ENCODE measurements at places on chromosomes 5 and 9.

GRCh38 chr5:17831279-17831678 is 197.0 kb downstream of the TAF11L14 start:
- H3K27me3 ChIP-seq = no peaks in the 10 kb centered on the region
- no peak for DNase-seq
- H3K27ac ChIP-seq = no peak overlapping the region
- no peak overlapping the region for H3K4me3 ChIP-seq

DNA sequence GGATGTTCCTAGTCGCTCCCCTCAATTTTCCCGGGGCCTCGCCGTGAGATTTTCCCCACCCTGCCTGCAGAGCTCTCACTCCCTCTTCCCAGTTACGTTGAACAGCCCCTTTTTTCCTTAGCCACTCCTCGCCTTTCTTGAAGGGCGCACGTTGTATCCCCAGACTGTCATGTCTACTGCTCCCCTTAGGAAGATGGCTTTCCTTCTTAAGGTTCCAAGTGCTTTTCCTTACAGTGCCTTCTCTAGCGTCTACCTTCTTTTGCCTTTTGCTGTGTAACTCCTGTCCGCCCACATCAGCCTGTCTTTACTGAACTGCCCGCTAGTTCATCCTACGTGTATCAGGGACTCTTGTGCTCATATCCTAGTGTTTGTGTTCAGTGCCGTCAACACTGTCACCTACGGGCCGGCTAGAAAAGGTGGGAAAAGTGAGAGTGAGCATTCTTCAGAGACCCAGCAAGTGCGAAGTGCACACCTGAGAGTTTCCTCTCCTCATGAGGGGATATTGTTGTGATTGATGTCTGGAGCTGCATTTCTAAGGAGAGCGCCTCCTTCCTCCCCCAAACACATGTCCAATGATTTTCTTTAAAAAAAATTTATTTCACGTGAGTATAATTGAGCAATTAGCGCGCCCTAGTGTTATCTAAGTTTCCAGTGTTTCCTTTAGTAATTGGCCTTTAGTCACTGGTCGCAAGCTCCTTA is 764 bp downstream of the CAMLG start:
- peak overlapping the region; percentile 95 for H3K27ac ChIP-seq
- H3K4me3 ChIP-seq = peak overlapping the region; percentile 94
- peaks cover 27% of the 10 kb centered on the region for H3K4me1 ChIP-seq

- no peaks in the 10 kb centered on the region for H3K27me3 ChIP-seq
- no peak overlapping the region for H3K4me3 ChIP-seq
- peak overlapping the region; percentile 40 for H3K27ac ChIP-seq
These were observed 26.4 kb downstream of the ERAP1 start for GRCh38 chr5:96781031-96781971.

- no peaks in the 10 kb centered on the region for H3K36me3 ChIP-seq
- peaks cover 4% of the 10 kb centered on the region for H3K4me1 ChIP-seq
- DNase-seq = no peak
These were observed 61.4 kb upstream of the NFIL3 start for GRCh38 chr9:91485006-91485405.

DNA sequence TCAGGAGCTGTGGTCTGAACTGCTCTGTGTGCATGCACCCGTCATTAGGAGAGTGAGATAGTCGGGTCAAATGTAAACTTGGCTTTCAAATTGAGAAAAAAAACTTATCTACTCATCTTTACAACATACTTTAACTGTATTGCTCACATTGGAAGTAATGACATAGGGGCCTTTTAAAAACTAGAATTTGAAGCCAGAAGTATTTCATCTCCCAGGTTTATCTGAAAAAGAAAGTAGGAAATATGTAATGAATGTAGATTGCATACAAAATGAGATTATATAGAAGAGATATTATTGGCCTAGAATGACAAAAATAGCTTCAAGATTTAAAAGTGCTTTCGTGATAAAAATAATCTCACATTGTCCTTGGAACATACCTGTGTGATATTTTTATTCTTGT is 24.3 kb downstream of the RGS7BP start:
- DNase-seq = no peak
- H3K27me3 ChIP-seq = no peaks in the 10 kb centered on the region
- no peaks in the 10 kb centered on the region for H3K36me3 ChIP-seq
- H3K4me3 ChIP-seq = no peak overlapping the region
- no peak overlapping the region for H3K27ac ChIP-seq

DNA sequence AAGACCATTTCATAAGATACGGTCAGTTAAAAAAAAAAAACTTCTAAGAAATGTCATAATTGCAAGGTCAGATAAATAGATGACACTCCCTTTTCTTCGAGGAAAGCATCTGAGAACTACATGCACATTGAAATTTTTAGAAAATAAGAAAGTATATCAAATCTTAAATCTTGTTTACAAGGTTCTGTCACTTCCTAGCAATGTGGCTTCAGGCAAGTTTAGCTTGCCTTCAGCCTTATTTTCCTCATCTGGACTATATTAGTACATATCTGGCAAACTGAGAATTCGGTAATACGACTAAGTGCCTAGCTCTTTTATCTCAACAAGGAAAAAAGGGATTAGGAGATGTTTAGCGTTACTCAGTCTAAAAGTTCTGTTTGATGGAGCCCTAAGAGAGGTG is 32.5 kb upstream of the OR2K2 start:
- no peak for DNase-seq
- no peak overlapping the region for H3K27ac ChIP-seq
- H3K4me3 ChIP-seq = no peak overlapping the region
- peaks cover 39% of the 10 kb centered on the region for H3K36me3 ChIP-seq
- no peaks in the 10 kb centered on the region for H3K27me3 ChIP-seq
- no peaks in the 10 kb centered on the region for H3K4me1 ChIP-seq

GRCh38 chr9:18910916-18911315 is 122.1 kb downstream of the SAXO1 start:
- H3K27me3 ChIP-seq = peaks cover 4% of the 10 kb centered on the region
- no peaks in the 10 kb centered on the region for H3K36me3 ChIP-seq
- H3K4me1 ChIP-seq = no peaks in the 10 kb centered on the region
- H3K4me3 ChIP-seq = no peak overlapping the region
- DNase-seq = no peak

DNA sequence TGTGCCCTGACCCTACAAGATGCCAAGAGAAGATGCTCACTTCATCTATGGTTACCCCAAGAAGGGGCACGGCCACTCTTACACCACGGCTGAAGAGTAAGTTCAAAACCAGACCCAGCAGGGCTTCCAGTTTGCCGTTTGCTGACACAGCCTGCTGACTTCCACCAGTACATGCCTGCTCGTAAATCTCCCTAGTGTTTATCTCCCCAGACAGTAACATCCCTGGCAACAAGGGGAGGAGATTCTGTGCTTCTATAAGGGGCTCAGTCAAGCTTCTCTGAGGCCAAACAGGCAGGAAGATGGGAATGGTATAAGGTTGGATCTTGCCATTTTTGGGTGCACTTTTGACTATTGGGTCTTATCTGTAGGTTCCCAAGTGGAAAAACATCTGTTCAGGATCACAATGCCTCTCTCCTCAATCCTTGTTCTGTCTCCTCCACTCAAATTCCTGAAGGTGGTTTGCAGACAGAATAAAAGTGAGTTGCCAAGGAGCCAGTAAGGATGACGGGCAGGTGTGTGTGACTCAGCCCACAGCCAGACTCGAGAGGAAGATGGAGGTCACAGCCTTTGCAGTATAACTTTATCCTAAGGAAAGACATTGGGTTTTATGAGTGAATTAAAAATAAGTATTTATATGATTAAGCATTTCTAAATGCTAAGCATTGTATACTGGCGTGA is 1.9 kb downstream of the MLANA start:
- no peaks in the 10 kb centered on the region for H3K27me3 ChIP-seq
- no peak overlapping the region for H3K4me3 ChIP-seq
- H3K27ac ChIP-seq = no peak overlapping the region
- peaks cover 4% of the 10 kb centered on the region for H3K36me3 ChIP-seq
- no peak for DNase-seq

DNA sequence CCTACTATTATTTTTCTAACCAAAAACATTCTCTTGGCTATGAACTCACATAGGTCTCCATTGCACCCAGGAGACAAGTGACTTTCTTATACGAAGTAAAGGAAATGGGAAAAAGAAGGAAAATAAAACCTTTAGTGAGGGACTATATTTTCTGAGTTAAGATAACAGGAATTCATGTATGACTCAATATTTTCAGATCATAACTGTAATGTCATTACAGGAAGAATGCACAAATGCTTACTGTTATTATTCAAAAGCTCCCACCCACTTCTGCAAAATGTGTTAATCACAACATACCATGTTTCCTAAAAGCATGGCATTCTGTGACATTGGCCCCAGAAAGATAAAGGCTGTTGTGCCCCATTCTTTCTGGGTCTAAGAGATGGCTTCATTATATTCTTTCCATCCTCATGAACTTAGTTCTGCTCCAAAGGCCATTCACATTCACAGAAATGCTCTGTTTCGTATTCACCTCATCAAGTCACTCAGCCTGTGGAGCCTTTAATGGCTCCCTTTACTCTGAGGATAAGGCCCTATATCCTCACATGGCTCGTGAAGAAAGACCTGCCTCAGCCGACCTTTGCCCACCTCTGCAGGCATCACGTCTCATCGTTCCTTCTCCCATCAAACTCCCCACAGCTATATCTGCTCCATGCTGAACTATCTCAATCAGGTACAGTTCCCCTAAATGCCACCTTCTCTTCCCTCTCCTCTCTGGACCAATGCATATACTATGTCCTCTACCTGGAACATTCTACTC is 77.0 kb downstream of the ABCA1 start:
- no peak for DNase-seq
- no peak overlapping the region for H3K27ac ChIP-seq
- peaks cover 4% of the 10 kb centered on the region for H3K36me3 ChIP-seq
- no peak overlapping the region for H3K4me3 ChIP-seq
- H3K27me3 ChIP-seq = no peaks in the 10 kb centered on the region

GRCh38 chr5:15610216-15610615 is 110.2 kb downstream of the FBXL7 start:
- H3K27me3 ChIP-seq = no peaks in the 10 kb centered on the region
- no peaks in the 10 kb centered on the region for H3K4me1 ChIP-seq
- H3K36me3 ChIP-seq = no peaks in the 10 kb centered on the region
- no peak for DNase-seq
- H3K4me3 ChIP-seq = no peak overlapping the region

DNA sequence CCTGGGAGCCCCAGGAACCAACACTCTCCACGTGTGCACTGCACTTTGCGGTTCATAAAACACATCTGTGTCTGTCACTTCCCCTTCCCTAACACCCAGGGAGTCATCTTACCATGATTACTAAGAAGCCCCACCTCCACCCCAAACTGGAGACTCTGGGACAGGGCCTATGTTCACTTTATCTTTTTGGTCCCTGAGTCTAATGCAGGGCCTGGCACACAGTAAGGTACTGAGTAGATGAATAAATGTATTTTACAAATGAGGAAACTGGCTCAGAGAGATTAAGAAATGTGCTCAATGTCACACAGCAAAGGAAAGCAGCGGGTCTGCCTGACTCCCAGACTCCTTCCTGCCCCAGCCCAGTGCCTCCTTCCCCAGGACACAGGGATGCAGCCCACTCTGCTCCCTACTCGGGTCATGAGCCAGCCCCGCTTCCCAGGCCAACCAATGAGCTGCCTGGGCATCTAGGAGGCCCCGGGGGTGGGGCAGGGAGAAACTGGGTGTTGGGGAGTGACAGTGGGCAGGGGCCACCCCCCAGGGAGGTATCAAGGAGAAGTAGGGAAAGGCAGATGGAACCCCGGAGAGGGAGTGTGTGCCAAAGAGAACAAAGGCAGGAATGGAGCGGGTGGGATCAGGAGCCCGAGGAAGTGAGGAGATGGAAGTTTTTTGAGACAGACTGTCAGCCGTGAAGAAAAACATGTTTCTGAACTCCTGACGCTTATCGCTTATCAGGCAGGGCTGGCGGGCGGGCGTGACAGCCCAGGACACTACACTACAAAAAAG is 30.5 kb downstream of the SHB start:
- peaks cover 4% of the 10 kb centered on the region for H3K4me1 ChIP-seq
- H3K27me3 ChIP-seq = no peaks in the 10 kb centered on the region
- H3K4me3 ChIP-seq = no peak overlapping the region
- no peak for DNase-seq

Measured in activated CD4-positive, alpha-beta T cell treated with anti-CD3 and anti-CD28 coated beads for 36 hours (primary cell).